RKO (cell line): ENCODE measurements at places on chromosomes 16 and 17.

DNA sequence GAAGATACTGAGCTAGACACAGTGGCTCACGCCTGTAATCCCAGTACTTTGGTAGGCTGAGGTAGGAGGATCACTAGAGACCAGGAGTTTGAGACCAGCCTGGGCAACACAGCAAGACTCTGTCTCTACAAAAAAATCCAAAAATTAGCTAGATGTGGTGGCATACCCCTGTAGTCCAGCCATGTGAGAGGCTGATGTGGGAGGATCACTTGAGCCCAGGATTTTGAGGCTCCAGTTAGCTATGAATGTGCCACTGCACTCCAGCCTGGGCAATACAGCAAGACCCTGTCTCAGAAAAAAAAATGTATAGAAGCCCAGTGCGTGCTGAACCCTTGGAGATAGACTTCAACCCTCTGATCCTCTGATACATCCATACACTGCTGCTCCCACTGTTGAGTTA lies 7.2 kb upstream of the PPM1D start:
- DNase-seq: no peak

- DNase-seq: no peak
These were observed 57.1 kb downstream of the SPECC1 start for GRCh38 chr17:20066253-20066652.

GRCh38 chr16:81626181-81626674 lies 152.9 kb upstream of the PLCG2 start:
- DNase-seq: peak; percentile 73

DNA sequence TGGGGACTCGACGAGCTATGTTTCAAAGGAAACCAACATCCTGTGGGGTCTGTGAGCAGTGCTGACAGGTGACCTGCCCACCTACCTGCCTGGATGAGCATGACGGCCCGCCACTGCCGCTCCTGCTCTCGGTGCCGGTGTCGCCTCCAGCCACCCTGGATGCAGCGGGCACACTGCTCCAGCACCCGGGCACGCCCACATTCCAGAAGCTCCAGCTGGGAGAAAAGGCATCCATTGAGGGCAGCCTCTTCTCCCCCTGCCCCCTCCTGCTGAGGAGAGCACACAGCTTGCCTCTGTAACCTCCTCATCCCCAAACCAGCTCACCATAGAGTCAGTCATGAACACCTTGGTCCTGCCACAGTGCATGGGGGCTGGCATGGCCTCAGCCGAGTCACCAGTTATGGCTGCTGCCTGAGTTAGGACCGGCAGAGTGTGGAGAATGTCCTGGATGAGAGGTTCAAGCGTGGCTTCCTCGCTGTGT lies 14.3 kb downstream of the ZNHIT3 start:
- no peak for DNase-seq

- DNase-seq: no peak
These were observed 159.2 kb upstream of the RPH3AL start for GRCh38 chr17:511833-512251.
